ENCODE measurements at places on chromosomes 7 and 10. TPM values are rescaled to one million over a fixed set of nuclear protein-coding genes. Genes with fewer than 3 reads are reported as not detected.

The NRG3 gene
- total RNA-seq: not detected

The CALY gene
- total RNA-seq: not detected

GRCh38 chr7:115971506-115971905, 59.1 kb downstream of the TFEC start:
- H3K4me3 ChIP-seq: no peak overlapping the region
- no peaks in the 10 kb centered on the region for H3K4me1 ChIP-seq
- no peak for DNase-seq
- no peaks in the 10 kb centered on the region for H3K36me3 ChIP-seq

- peaks cover 81% of the 10 kb centered on the region for H3K36me3 ChIP-seq
- no peak overlapping the region for H3K4me3 ChIP-seq
- H3K27ac ChIP-seq: no peak overlapping the region
- no peak for DNase-seq
Observed at GRCh38 chr10:3123571-3124411, 48.8 kb downstream of the PITRM1 start.

DNA sequence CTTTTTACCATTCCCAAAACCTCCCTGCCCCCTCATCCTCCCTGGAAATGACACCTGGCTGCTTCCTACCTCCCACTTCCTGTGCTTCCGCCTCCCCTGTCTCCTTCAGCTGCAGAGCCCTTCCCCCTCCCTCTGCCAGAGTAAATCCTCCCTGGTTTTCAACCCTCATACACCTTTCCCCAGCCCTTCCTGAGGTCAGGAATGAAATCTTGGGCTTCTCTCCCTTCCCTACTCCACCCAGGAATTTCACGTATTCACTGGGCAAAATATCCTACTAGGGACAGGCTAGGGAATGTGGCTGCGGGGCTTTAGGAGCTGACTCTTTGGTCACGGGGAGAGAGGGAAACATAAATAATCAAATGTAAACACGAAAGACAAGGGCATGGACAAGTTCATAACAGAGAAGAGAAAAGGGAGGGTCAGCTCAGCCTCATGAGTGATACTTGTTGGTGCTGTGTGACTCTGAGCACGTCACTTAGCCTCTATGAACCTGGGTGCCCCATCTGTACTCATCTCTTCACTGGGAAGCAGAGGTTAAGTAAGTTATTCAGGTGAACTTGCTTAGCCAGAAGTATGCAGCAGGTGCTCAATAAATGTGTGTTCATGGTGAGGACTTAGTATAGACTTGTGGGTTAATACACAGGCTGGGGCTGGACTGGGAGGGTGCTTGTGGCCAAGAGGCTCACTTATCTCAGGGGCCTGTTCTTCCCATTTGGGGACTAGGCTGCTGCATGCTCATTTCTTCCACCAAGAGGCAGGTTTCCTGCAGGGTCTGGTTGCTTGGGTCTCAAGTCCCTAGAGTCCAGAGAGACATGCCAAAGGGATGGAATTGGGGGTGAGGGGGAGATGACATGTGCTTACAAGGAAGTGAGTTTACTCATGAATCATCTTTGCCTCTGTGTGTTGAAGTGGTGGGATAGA, 10.0 kb upstream of the DUSP5 start:
- H3K4me3 ChIP-seq: no peak overlapping the region
- H3K4me1 ChIP-seq: peaks cover 19% of the 10 kb centered on the region
- no peak overlapping the region for H3K27ac ChIP-seq

DNA sequence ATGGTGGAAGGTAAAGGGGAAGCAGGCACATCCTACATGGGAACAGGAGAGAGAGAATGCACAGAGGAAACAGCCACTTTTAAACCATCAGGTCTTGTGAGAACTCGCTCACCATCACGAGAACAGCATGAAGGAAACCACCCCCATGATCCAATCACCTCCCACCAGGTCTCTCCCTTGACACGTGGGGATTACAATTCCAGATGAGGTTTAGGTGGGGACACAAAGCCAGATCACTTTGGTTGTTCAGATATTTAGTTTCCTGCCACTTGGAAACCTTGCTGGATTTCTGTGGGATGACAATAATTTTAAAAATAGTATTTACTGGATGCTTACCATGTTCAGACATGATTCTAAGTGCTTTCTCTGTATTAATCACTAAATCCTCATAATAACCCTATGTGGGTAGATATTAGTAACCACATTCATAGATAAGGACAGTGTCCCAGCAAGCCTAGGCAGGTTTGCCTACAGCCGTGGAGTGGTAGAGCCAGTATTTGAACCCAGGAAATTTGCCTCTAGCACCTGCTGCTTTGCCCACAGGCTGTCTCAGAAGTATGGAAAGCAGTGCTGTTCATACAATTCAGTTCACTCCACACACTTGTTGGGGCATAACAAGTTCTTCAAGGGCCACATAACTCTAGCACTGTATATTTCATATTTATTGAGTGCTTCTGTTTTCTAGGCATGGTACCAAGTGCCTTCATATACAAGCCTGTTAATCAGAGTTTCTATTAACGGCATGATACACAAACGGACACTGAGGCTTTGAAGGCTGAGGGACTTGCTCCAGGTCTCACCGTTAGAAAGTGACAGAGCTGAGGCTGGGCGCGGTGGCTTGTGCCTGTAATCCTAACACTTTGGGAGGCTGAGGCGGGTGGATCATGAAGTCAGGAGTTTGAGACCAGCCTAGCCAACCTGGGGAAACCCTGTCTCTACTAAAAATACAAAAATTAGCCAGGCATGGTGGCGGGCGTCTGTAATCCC, 8.3 kb downstream of the TLL2 start:
- H3K27me3 ChIP-seq: peaks cover 9% of the 10 kb centered on the region
- H3K27ac ChIP-seq: no peak overlapping the region
- H3K4me3 ChIP-seq: no peak overlapping the region
- DNase-seq: no peak

- H3K4me3 ChIP-seq: no peak overlapping the region
- DNase-seq: no peak
- no peaks in the 10 kb centered on the region for H3K27me3 ChIP-seq
- no peaks in the 10 kb centered on the region for H3K36me3 ChIP-seq
- no peak overlapping the region for H3K27ac ChIP-seq
Observed at GRCh38 chr10:105073999-105074398, 432.9 kb downstream of the SORCS3 start.
